CD8-positive, alpha-beta memory T cell (primary cell): ENCODE measurements at places on chromosomes 1 and 21.

- DNase-seq, result no peak
Measured at GRCh38 chr1:90351019-90351418, 356.1 kb downstream of the ZNF326 start.

- peak; percentile 1 for DNase-seq
Measured at GRCh38 chr21:17513214-17514123, 626 bp downstream of the CXADR start.

DNA sequence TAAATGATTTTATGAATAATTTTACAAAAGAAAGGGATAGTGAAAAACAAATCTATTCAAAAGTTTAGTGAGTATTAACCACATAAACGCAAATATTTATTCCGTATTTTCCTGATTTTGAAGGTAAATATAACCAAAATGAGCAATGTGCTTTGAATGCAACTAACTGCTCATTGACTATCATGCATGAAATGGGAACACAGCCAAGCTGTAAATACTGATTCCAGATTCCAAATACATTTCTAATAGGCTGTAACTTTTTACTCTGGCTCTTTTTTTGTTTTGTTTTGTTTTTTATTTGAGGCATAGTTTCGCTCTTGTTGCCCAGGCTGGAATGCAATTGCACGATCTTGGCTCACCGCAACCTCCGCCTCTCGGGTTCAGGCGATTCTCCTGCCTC, 41.8 kb downstream of the SELENOF start:
- no peak for DNase-seq

DNA sequence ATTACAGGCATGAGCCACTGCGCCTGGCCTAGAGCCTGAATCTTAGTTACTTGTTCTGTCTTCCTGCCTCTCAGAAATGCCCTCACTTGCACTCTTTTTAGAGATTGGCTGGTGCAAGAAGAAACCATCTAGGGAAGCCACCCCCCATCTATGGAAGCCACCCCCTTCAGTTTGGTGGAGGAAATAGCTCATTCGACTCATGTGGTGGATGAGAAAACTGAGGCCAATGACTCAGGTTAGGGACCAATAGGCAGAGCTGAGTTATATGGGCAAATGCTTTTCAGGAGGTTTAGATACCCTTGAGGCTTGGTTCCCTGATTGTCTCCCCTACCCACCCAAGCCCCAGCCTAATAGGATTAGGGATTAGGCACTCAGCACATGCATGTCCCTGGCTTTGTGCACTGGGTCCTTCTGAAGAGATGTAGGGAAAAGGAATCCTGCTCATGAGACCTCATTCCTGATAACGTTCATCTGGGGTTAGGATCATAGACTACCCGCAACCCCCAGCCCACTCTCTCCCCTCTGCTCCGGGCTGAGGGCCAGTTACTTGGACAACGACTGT, 77.1 kb downstream of the PAX7 start:
- no peak for DNase-seq

GRCh38 chr1:164495905-164496304, 63.1 kb upstream of the PBX1 start:
- DNase-seq, result no peak
